ENCODE measurements at places on chromosomes 3 and 15. TPM values are rescaled to one million over a fixed set of nuclear protein-coding genes. Genes with fewer than 3 reads are reported as not detected.

DNA sequence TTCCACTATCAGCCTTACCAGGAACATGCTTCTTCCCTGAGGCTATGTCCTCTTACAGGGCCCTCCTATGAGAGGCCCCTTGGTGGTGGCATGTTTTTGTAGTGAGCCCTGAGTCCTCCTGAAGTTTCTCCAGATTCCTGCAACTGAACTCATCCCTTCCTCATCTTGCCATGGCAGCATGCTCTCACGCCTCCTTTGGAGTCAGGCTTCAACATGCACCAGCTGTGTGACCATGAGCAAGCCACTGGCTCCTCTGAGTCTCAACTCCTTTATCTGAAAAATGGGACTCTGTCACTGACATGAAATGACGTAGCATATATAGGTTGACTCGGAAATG, 216.3 kb upstream of the TLE3 start:
- no peak for DNase-seq

The TERC gene
- polyA plus RNA-seq, result 0.16 TPM

The APH1B gene
- 17.5 TPM for polyA plus RNA-seq

GRCh38 chr3:30352410-30353318, 253.7 kb upstream of the TGFBR2 start:
- DNase-seq, result no peak

DNA sequence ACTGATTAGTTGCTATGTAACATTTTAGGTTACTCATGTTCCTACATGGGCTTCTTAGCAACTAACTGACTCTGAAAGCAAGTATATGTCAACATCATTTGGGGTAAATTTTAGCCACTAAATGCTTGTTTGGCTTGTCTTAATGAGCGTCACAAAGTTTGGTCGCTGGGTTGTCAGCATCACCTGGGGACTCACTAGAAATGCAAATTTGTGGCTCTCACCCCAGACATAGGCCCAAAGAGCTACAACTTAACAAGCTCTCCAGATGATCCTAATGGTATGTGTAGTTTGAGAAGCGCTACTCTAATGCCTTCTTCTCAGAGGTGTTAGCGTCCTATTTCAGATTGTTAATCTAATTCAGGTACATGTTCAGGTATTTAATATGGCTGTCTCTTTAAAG, 32.7 kb upstream of the CPOX start:
- no peak for DNase-seq

DNA sequence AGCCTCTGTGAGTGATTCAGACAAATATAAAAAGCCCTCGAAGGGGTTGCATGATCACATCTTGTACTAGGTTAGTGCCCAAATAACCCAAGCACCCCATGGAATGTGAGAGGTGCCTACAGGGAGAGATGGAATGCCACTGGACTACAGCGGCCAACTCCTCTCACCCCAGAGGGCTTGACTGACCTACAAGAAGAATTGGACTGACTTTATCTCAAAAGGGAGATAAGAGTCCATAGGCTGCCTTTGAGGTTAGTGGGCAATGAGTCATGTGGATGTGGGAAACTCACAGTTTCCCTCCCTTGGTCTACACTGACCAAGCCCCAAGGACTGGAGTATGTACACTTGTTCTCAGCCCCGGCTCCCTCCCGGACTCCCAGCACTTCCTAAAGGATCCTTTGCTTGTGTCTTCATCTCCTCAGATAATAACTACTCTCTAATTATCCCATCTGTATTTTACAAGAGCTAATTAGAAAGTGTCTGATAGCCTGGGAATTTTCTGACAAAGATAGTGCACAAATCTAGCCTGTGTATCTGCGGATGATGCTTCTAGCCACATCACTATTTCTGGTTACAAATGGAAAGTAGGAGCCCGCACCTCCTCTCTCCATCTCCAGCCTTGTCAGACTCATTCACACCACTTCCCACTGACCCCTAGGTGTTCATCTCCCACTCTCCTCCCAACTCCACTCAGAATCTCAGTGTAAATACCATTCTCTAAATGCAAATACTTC, 547.8 kb upstream of the TBL1XR1 start:
- no peak for DNase-seq

The IQCF6 gene
- not detected for polyA plus RNA-seq

DNA sequence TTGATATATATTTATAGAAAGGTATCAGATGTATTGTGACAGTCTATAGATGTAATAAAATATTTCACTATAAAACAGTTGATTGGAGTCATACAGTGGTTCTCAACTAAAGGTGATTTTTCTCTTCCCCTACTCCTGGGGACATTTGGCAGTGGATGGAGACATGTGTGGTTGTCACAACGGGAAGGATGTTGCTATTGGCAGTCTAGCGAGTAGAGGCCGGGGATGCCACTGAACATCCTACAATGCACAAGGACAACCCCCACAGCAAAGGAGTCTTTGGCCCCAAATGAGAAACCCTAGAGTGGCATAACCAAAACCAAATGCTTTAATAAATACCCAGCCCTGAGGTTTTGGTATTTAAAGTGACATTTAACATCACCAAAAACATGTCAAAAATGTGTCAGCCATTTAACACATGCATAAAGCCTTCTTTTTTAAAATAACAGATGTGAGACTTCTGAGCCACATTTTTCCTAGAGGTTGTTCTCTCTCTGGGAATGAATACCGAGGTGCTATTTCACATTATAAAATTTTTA, 367.5 kb downstream of the PTPRG start:
- no peak for DNase-seq

GRCh38 chr15:34059476-34059875, 20.5 kb upstream of the AVEN start:
- no peak for DNase-seq

DNA sequence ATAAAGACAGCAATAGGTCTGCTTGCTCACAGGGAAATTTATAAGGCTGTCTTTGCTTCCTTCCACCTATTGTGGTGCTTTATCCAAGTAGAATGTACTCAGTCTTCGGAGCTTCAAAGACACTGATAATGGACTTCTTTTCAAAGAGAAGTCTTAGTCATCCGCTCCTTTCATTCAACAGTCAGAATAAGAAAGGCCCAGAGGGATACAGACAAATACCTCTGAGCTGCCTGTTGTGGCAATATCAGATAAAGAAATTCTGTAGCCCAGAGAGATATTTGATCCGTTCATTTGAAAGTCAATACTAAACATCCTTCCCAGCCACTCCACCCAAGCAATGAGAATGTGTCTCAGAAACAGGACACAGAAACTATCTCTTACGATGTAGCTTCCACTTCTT, 110.0 kb downstream of the FHIT start:
- DNase-seq, result no peak

DNA sequence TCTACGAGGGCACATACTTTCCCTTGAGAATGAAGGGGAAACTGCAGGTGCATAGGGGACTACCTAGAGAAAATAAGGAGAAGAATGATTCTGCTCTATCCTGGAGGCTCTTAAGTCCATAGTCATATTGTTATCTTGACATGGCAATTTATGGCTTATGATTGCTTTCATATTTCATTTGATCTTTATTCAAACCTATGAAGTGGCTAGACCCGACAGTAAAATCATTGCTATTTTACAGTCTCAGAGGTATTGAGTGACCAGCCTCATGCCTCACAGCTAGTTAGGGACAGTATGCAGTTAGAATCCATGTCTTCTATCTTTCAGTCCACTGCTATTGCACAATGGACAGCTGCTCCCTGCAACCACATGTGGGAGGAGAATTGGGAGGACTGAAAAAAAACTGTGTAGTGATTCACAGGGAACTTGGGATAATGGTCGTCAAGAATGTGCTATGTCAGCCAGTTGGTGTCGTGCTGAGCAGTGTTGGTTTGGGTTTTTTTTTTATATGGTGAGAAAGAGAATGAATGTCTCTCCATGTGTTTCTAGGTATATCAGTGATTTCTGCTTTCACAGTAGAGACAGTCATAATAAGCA, 63.2 kb upstream of the SPPL2A start:
- peak; percentile 64 for DNase-seq

Data from lung (tissue), 17 donors.